ENCODE measurements at places on chromosomes 11 and 22.

DNA sequence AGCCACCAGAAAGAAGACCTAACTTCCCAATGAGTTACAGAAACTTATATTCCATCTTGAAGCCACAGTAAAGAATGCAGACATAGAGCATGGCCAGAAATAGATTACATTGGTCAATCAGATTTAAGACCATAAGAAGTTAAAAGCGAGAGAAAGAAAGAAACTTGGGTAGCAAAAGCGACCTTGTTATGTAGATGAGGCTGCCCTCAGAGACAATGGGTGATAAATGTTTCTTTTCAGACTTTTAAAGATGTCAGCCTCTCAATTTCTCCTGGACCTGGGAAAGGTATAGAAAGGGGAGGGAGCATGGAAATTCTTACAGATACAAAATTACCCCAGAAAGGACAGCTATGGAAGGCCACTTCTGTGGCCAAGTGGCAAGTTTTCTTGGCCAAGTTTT is 732.6 kb upstream of the LUZP2 start:
- DNase-seq, result no peak

DNA sequence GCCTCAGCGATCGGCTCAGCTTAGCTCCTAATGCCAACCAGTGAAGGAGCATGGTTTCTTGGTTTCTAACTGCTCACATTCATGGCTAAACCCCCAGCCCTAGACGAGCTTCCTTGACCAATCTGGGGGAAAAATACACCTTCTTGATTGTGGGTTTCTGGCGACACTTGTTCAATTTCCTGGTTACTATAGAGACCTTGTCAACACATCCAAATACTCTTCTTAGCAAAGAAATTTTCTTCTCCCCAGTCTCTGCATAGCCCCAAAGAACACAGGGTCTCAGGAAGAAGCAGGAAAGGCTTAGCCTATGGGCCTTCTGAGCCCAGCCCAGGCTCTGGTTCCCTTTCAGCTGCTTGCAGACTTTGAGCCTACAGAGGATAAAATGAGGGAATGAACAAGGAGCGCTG is 88.5 kb upstream of the SYT13 start:
- no peak for DNase-seq

GRCh38 chr11:47448566-47449427 is at the start of gene RAPSN:
RAPSN (minus strand) TSS chr11:47449136; CDS start chr11:47448964, 172 bp downstream.
- DNase-seq, result no peak

DNA sequence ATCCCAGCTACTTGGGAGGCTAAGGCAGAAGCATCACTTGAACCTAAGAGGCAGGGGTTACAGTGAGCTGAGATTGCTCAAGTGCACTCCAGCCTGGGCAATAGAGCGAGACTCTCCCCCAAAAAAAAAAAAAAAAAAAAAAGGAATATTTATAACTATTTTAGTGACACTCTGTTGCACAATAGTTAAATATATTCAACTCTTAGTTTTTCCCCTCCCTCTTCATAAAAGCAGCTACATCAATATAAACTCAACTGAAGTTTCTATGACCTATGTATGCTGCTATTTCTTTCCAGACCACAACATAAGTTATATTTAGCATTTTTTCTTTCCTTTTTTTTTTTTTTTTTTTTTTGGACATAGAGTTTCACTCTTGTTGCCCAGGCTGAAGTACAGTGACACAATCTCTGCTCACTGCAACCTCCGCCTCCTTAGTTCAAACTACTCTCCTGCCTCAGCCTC is 19.2 kb downstream of the CELF1 start:
- peak; percentile 86 for DNase-seq

- DNase-seq, result no peak
Observed at GRCh38 chr11:123055191-123055901, 6.6 kb downstream of the HSPA8 start.

- no peak for DNase-seq
Observed at GRCh38 chr11:73262851-73263495, 9.2 kb upstream of the P2RY6 start.

GRCh38 chr11:93049740-93050139 is 80.3 kb downstream of the MTNR1B start:
- DNase-seq, result no peak

Measured in fibroblast of skin of back (primary cell).